ENCODE measurements at places on chromosomes 4 and X.

DNA sequence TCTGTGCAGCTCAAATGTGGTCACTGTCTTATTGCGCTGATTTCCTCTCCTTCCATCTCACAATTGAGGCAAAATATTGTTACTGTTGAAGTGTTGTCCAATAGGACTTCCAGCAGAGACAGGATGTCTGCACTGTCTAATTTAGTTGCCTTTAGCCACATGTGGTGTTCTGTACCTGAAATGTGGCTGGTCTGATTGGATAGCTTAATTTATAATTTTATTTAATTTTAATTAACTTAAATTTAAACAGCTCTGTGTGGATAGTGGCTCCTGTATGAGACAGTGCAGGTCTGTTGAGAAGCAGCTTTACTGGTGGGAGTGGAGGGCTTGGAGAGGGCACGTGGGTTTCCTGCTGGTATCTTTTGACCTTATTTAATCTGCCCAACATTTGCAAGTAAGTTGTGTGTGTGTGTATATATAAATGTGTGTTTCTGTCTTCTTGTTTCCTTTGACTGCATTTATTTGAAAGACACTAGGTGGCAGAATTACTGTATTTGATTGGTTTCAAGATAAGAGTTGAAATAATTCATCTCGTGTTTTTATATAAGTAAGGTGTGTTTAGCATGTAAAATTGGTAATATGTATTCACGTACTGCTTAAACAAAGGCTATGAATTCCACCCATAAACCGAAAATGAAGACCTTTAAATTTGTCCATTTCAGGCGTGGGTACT, 55.3 kb upstream of the MSANTD1 start:
- peak; percentile 31 for DNase-seq

- no peak for DNase-seq
Measured at GRCh38 chrX:110004215-110004614, 1.3 kb downstream of the TMEM164 start.

- no peak for DNase-seq
Measured at GRCh38 chr4:133154725-133155124, 5.6 kb downstream of the PCDH10 start.

DNA sequence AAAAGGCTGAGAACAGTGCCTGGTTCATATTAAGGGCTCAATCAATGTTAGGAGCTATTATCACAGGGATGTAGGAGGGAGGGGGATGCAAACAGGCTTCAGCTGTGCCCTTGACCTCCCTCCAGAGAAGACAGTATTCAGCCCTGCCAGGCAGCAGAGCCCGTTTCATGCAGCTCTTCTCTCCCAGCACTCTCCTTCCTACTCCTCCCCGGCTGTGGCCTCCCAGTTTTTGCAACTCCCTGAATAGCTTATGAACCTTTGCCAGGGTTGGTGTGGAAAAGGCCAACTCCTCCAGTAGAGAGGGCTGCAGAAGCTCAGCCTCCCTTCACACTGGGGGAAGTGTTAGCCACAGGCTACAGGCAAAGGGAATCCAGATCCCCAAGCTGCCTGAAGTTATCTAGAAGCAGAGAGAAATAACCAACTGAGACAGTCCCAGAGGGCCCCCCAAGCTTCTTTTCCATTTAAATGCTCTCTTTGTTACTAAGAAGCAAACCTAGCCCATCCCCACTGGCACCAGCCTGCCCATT, 31.7 kb upstream of the APLN start:
- no peak for DNase-seq

DNA sequence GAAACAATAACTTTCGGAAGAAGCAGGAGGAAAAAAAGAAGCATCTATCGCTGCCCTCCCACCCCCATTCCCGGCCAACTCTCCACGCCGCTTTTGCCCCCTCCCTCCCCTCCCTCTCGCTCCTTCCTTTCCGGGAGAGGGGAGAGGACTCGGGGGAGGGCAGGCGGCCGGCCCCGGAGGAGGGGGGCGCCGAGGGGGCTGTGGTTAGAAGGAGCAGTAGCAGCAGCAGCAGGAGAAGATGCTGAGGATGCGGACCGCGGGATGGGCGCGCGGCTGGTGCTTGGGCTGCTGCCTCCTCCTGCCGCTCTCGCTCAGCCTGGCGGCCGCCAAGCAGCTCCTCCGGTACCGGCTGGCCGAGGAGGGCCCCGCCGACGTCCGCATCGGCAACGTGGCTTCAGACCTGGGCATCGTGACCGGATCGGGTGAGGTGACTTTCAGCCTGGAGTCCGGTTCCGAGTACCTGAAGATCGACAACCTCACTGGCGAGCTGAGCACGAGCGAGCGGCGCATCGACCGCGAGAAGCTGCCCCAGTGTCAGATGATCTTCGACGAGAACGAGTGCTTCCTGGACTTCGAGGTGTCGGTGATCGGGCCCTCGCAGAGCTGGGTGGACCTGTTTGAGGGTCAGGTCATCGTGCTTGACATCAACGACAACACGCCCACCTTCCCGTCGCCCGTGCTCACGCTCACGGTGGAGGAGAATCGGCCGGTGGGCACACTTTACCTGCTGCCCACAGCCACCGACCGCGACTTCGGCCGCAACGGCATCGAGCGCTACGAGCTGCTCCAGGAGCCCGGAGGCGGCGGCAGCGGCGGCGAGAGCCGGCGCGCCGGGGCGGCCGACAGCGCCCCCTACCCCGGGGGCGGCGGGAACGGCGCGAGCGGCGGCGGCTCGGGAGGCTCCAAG, 1.3 kb downstream of the PCDH7 start:
- no peak for DNase-seq

DNA sequence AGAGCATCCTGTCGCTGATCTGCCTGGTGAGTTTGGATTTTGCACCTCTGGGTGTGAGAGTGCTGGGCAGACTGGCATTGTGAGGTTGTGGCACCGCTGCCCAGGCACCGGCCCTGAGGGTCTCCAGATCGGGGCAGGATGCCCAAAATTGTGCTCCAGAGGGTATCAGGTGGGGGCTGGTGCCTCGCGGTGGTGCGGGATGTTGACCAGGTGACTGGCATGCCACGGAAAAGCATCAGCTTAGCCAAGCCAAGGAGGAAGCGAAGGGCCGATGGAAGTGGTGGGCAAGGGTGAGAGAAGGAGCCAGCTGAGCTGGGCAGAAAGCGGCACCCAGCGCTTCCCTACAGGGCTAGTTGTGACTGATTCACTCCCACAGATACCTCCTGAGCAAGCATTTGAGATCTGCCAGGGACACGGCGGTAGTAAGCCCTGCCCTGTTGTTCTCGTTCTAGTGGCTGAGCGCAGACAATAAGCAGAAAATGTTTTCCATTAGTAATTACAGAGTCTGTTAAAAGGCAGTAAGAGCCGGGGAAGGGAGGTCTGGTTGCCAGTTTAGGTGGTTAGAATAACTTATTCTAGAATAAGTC, 809 bp downstream of the ZFP92 start:
- DNase-seq, result no peak

- DNase-seq, result no peak
Measured at GRCh38 chr4:130110189-130110588, 1014.2 kb downstream of the C4orf33 start.

DNA sequence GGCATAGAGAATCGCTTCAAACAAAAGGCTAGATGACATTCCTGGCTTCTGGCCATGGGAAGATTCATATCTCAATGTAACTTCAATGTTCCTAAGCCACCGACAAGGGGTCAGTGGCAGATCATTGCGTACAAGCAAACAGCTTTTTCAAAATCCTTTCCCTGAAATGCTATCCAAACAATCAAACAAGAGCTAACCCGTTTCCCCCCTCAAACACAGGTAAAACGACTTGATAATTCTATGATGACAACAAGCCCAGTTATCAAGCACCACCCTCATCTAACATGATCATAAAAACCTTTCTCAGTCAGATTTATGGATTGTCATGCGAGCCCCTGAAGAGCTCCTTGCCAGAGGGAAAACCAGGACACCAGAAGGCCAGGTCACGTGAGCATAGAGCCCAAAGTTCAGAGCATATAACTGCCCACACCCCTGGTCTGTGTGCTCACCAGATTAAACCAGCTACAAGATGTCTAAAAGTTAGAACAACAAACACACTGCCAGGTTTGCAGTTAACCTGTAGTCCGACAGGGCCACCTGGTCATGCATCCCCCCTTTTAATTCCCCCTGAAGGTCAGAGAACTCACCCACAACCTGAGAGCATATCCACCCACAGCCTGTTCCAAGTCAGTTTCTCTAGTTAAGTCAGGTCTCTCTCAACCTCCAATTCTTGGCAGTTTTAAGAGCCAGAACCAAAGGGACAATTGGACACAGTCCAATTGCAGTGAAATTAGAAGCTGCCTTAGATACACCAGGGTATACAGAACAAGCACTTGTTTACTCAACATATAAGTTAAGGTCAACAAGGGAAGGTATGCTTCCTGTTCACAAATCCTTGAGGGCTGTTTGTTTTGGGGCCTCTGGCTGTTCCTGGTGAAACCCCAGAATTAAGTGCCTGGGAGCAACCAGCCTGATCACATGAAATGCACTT, 248.1 kb upstream of the PPARGC1A start:
- no peak for DNase-seq

DNA sequence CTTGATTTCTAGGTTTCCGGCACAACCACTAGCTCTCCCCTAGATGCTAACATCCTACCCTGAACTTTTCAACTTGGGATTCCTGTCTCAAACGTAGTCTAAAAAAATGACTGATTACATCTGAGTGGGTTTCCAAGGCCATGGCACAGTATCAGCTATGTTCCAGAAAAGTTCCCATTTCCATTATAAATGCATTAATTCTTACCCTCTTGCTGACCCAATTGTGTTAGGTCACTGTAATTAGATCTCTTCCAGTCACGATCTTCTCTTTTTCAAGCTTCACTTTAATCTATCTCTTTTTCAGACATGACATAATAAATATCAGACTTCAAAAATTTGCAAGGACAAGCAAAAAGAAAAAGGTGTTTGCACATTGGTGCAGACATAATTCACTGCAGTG, 50.6 kb upstream of the PDE5A start:
- no peak for DNase-seq

- no peak for DNase-seq
Measured at GRCh38 chrX:109839694-109840567, 106.9 kb upstream of the ACSL4 start.

DNA sequence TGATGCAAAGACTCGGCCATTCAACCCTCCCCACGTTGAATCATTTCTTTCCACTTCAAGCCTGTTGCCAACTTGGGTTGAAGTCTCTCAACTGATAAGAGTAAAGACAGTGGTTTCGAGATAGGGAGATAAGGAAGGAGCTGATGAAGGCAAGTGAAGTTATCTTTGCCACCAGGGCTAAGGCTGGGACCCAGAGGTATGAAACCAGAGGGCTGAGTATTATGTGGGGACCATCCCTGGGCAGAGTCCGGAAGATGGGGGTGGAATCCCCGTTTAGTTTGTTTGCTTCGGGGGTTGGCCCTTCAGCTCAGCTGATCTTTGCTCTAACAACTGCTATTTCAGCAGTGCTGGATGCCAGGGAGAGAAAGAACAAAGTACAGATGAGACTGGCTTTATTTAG, 2.3 kb upstream of the XPNPEP2 start:
- DNase-seq, result peak; percentile 44

GRCh38 chrX:68396953-68397352, 36.3 kb downstream of the OPHN1 start:
- no peak for DNase-seq

DNA sequence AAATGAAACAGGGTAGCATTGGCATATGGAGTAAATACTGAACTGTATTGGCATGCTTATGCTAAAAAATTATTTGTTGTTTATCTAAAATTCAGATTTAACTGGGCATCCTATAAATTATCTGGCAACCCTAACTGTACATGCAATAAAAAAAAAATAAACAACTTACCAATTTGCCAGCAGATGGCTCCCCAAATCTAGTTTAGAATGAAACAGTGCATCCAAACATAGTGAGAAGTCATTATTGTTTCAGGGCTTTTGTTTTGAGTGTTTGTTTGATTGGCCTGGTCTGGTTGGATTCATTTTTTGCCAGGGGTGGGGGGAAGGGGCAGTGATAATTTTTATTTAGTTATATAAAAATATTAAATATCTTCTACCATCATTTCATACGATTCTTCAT, 12.8 kb upstream of the NSUN7 start:
- peak; percentile 46 for DNase-seq

DNA sequence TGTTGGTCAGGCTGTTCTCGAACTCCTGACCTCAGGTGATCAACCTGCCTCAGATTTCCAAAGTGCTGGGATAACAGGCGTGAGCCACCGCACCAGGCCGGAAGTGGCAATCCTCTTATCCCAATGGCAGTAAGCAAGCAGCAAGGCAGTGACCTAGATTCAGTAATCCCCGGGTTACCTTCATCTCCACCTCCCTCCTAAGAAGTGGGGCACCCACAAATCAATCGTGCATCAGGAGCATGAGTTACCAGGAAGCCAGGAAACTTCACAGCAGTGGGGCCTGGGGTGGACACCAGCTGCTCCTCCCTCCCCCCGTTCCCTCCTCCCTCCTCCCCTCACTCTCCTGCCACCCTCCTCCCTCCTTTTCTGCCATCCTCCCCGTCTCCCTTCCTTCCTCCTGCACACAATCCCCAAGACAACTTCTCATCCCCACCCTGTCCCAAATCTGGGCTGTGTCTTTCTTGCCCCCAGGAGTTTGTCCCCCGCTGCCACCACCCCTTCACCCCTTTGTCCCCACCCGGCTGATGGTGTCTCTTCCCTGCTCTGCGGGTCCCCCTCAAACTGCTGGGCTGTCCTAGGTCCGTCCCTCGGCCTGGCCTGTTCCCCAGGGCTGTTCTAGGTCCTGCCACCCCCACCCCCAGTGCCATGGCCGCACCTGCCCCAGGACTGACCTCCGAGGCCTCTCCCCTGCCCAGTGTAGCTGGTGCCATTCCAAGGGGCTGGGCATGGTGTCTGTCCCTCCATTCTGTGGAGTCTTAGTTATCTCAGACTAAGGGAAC, 2.2 kb downstream of the PDE6B start:
- DNase-seq, result no peak
